ENCODE measurements at places on chromosomes 7 and 10.

GRCh38 chr7:50610521-50611277 is 45.5 kb upstream of the DDC start:
- no peak for DNase-seq

- DNase-seq, result no peak
Measured at GRCh38 chr7:103993551-103993950, 4.1 kb upstream of the RELN start.

DNA sequence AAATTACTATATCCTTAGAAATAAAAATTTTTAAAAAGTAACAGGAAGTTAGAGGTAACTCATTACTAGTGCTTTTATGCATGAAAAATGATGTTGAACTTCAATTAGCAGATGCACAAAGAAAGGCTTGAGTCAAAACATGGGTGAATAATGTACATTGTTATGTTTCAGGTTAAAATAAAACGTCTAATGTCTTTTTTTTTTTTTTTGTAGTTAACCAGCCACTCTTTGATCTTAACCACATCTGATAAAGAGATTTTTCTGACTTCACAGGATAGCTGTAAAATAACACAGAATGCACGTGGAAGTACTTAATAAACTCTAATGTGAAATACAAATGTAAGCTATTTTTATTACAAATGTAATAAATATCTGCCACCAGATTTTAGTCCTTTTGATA is 61.7 kb downstream of the GSAP start:
- DNase-seq, result no peak

DNA sequence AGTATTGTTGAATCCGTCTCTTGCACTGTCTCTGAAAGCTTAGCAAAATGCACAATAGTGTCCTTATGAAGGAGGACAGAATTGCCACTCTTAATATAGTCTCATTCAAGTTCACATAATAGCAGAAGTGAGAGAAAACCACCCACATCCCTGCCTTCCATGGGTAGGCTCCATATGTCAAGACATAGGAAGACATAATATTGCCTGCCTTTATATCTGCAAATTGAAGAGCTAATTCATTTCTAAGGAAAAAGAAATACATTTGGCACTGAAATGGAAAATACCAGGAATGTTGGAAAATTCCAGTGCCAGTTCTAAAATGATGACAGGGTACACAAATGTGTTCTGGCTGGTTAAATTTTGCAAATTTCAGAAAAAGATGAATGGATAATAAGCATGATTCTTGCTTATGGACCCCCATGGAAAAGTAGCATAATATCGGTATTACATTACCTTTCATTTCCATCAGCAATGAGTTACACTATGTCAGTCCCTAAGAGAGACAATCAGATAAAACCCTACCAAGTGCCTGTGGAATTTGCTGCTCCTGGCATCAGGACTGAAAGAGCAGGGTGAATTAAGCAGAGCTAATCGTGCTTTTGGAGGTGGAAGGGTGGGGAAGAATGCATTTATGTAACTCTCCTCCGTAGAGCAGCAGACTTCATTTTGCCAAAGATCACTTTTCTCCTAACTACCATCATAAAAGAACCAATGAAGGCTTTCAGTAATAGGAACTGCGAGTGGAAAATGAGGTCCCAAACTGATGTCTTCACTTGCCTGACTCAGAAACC is 312.6 kb downstream of the FGFR2 start:
- DNase-seq, result no peak

- DNase-seq, result no peak
Measured at GRCh38 chr7:134831862-134832261, 52.4 kb downstream of the CALD1 start.

- no peak for DNase-seq
Measured at GRCh38 chr7:51444936-51445335, 128.3 kb upstream of the COBL start.

- DNase-seq, result no peak
Measured at GRCh38 chr7:2264158-2264557, 22.1 kb downstream of the NUDT1 start.

GRCh38 chr7:140231771-140232491 is 55.1 kb upstream of the KDM7A start:
- DNase-seq, result no peak

DNA sequence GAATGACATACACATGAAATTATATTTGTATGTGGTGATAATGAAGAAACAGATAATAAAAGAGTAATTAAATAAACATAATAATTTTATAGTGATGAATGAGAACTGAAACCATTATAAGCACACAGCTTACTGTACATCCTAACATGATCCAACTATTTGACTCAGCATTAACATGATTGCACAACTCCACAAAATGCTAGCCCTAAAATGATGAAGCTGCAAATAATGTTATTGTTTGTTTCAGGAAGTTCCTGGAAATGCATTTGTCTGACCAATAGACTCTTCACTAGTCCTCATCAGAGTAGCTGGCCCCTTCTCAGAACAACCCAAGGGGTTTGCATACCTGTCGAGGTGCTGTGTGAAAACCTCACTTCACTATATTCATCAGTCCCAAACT is 115.5 kb downstream of the RTKN2 start:
- DNase-seq, result no peak

- no peak for DNase-seq
Measured at GRCh38 chr7:123024989-123025758, 29.7 kb upstream of the TAS2R16 start.

DNA sequence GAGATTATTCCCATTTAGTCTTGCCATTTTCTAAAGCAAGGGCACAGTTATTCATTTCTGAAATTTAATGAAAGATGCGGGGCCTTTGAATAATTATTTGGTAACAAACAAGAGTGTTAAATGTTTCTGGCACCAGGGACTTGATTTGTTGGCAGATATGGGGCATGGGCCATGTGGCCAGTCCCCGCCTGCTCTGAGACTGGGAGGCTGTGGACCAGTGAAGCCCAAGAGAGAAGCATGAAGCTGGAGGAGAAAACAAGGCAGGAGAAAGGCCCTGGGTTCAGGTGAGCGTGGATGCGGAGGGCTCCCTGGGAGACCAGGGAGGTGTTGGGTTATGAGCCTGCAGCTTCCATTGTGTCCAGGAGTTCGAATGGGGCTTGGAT is 378.5 kb downstream of the TCERG1L start:
- DNase-seq, result no peak

DNA sequence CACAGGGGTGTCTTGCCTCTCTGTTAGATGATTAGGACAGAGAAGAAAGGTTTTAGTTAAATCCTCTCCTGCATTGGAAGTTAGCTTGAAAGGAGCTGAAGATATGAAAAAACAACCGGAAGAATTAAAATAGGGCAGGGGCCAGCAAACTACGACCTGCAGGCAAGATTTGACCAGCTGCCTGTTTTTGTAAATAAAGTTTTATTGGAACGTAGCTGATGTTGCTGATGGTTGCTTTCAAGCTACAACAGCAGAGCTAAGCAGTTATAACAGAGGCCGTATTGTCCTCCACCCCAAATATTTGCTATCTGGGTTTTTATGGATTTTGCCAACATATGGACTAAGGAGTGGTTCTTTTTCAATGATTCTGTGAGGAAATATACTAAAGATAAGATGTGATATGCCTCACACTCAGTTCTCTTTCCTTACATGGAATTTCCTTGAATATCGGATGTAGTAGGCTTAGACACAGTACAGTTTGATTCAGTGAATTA is 568.8 kb downstream of the PHTF2 start:
- no peak for DNase-seq
